ENCODE measurements at places on chromosomes 5 and 9. TPM values are rescaled to one million over a fixed set of nuclear protein-coding genes. Genes with fewer than 3 reads are reported as not detected.

Gene RFX3
- polyA plus RNA-seq: 2.7 TPM

Gene FBP2
- polyA plus RNA-seq: 0.50 TPM

Gene ASTN2
- polyA plus RNA-seq: 0.93 TPM

Gene PCDHA10
- 0.02 TPM for polyA plus RNA-seq

Gene PCDHB6
- polyA plus RNA-seq: 0.13 TPM

Gene CTNND2
- polyA plus RNA-seq: 0.99 TPM

Gene LEAP2
- polyA plus RNA-seq: 2.1 TPM

Gene NANS
- polyA plus RNA-seq: 30.6 TPM

Gene PFN3
- polyA plus RNA-seq: not detected

Gene C9
- polyA plus RNA-seq: not detected

Gene CAPSL
- not detected for polyA plus RNA-seq

Gene PGM5
- 3.8 TPM for polyA plus RNA-seq

Gene C5orf58
- polyA plus RNA-seq: not detected

Gene TMEM171
- 1.9 TPM for polyA plus RNA-seq

Gene LMBRD2
- 2.2 TPM for polyA plus RNA-seq

Gene RIOK2
- polyA plus RNA-seq: 9.3 TPM

Gene ZBED3
- 1.8 TPM for polyA plus RNA-seq

Gene FAM169A
- 1.1 TPM for polyA plus RNA-seq

Gene COL27A1
- polyA plus RNA-seq: 8.1 TPM

Gene CCDC180
- 4.2 TPM for polyA plus RNA-seq

Gene PCDHB4
- 0.09 TPM for polyA plus RNA-seq

Gene JMY
- polyA plus RNA-seq: 2.5 TPM

Gene CKMT2
- polyA plus RNA-seq: 1.9 TPM

Gene PCDHGA2
- 0.19 TPM for polyA plus RNA-seq

Gene GMCL2
- polyA plus RNA-seq: not detected

Gene SH3TC2
- polyA plus RNA-seq: 0.03 TPM

Gene MARCHF11
- polyA plus RNA-seq: not detected

Gene IFNA21
- not detected for polyA plus RNA-seq

Gene CCDC171
- polyA plus RNA-seq: 0.38 TPM

Gene SOWAHA
- polyA plus RNA-seq: 0.24 TPM

Gene IFNK
- polyA plus RNA-seq: not detected

Gene FREM1
- 0.22 TPM for polyA plus RNA-seq

Gene MYO10
- polyA plus RNA-seq: 1.7 TPM

Gene SOHLH1
- 0.07 TPM for polyA plus RNA-seq

Gene FABP6
- not detected for polyA plus RNA-seq

Gene TYRP1
- polyA plus RNA-seq: not detected

Gene SLC1A3
- polyA plus RNA-seq: 5.3 TPM

Gene IER5L
- polyA plus RNA-seq: 6.9 TPM

Gene JAKMIP2
- 0.19 TPM for polyA plus RNA-seq

Gene ANKRD18B
- not detected for polyA plus RNA-seq

Gene GPR150
- polyA plus RNA-seq: 1.1 TPM

Gene KCTD16
- polyA plus RNA-seq: 0.03 TPM

Gene GNA14
- polyA plus RNA-seq: 1.7 TPM

Gene ZFP2
- polyA plus RNA-seq: 1.7 TPM

Gene PCDHA4
- polyA plus RNA-seq: 0.23 TPM

Gene CD72
- polyA plus RNA-seq: 159 TPM

Gene ANKDD1B
- polyA plus RNA-seq: 0.29 TPM
